ENCODE measurements at places on chromosomes 11 and 22.

DNA sequence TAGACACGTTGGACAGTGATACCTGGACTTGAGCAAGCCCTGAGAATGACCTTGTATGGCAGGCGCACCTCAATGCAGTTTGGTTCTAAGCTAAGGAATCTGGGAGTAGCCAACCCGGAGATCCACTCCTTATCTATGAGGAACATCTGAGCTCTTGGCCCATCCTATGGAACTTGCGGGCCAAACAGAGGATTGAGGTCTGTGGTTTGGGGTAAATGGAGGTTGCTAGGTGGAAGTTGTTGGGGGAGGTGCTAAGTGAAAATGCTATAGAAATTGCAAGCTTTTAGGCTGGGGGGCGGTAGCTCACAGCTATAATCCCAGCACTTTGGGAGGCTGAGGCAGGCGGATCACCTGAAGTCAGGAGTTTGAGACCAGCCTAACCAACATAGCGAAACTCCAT lies 8.9 kb downstream of the GDPD5 start:
- no peak for DNase-seq

- DNase-seq = peak; percentile 1
Measured at GRCh38 chr11:59413646-59414045, 12.6 kb downstream of the OR5A2 start.

DNA sequence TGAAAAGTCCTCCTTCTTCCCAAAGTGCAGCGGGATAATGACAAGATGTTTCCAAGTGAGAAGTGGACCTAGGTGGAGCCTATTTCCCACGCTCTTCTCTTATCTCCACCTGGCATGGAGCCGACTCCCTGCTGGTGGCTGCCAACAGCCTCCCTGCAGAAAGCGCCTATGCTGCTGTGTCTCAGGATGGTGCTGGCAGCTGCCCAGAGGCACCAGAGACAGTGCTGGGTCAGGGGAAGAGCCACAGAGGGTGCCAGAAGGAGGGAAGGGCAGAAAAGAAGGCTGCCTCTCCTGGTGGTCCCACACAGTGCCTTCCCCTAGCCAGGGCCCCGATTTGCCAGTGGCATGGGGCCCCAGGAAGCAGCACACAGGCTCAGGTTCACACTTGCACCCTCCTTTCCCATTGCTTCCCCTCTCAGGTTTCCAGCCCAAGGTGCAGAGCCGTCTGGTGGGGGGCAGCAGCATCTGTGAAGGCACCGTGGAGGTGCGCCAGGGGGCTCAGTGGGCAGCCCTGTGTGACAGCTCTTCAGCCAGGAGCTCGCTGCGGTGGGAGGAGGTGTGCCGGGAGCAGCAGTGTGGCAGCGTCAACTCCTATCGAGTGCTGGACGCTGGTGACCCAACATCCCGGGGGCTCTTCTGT lies 19.0 kb downstream of the CD5 start:
- DNase-seq = no peak

DNA sequence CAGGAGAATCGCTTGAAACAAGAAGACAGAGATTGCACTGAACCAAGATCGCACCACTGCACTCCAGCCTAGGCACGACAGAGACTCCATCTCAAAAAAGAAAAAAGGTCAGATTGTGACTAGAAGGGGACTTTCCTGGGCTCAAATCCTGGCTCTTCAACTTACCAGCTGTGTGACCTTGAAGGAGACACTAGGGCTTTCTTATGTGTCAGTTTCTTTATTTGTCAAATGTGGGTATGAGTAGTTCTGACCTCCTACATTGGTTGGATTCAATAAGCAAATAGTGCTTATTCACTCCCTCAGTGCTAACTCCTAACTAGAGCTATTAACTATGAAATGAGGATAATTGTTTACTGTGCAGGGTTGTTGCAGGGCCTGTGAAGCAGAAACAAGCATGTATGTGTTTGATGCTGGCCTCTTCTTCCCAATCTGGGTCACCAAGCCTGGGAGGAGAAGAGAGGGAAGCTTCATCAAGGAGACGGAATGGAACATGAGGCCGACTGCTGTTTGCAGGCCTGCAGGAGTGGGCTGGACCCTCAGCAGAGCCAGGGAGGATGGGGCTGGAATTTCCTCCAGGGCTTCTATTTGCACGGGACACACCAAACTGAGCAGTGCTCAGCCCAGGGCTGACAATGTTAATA lies 22.5 kb downstream of the RHOD start:
- no peak for DNase-seq

- peak; percentile 34 for DNase-seq
Measured at GRCh38 chr11:68345776-68346461, 33.5 kb downstream of the LRP5 start.

GRCh38 chr11:48001438-48002021 lies 21.2 kb downstream of the PTPRJ start:
- no peak for DNase-seq

DNA sequence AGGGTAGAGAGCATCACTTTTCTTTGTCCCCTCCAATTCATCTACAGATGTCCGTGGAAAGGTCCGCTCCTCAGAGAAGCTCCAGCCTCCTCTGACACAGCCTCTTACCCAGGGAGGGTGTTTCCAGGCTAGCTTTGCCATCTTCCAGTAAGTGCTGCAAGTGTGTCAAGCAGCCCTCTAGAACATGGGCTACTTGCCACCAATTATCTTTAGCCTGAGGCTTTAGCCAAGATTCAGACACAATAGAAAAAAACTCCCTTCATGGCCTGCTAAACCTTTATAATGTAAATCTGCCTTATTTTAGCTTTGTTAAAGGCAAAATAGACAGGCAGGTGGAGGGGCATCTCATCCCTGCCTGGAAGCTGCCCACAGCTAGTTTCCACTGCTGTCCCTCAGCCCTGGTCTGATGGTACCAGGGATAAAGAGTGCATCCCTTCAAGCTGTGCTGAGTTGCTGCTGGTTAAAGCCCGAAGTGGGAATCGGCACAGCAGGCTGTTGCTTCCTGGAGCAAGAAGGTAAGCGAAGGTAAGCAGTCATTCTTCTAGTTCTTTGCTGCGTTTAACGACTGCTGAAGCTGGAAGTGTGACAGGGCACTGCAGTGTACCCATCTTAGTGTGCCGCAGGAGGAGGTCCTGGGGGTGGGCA lies 190.1 kb upstream of the E2F8 start:
- DNase-seq = no peak

DNA sequence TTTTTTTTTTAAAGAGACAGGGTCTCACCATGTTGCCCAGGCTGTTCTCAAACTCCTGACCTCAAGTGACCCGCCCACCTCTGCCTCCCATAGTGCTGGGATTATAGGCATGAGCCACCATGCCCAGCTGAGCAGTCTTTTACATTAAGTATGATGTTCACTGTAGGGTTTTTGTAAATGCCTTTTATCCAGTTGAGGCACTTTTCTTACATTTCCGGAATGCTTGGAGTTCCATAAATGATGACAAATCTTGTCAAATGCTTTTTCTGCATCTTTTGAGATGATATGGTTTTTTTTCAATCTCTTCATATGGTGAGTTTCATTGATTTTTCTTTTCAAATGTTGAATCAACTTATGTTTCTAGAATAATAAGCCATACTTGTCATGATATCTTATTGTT lies 29.4 kb upstream of the CTTN start:
- DNase-seq = no peak

DNA sequence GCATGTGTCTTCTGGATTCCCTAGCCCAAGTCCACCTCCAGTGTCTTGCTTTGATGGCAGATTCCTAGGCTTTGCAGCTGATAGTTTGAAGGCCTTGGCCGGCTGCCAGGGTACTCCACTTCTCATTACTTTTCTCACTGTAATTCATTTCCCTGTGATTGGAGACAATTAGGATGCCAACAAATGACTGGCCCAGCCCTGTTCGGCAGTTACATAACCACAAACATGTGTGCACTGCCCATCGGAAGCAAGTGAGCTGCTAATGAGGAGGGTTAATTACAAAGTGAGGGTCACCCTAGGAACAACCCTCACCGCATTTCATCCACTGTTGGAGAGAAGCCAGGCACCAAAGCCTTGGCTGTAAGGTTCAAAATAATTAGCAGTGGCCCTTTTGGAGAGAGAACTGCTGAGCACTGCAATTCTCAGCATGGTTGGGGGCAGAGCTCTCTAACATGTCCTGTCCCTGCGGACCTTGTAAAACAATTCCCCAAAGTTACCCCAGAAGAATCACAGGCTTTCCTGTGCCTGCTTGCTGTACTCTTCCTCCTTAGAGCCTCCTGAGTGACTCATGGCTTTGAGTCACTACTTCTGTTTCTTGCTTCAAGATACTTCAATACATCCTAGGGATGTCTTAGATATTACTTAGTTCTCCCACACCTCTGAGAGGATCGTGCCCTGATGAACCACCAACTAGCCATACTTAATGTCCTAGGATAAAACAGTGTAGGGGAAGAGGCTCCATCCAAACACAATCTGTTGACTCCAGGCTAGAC lies 109.7 kb upstream of the GALNT18 start:
- DNase-seq = no peak

GRCh38 chr22:24087071-24087795 lies 76.1 kb downstream of the CABIN1 start:
- DNase-seq = no peak

DNA sequence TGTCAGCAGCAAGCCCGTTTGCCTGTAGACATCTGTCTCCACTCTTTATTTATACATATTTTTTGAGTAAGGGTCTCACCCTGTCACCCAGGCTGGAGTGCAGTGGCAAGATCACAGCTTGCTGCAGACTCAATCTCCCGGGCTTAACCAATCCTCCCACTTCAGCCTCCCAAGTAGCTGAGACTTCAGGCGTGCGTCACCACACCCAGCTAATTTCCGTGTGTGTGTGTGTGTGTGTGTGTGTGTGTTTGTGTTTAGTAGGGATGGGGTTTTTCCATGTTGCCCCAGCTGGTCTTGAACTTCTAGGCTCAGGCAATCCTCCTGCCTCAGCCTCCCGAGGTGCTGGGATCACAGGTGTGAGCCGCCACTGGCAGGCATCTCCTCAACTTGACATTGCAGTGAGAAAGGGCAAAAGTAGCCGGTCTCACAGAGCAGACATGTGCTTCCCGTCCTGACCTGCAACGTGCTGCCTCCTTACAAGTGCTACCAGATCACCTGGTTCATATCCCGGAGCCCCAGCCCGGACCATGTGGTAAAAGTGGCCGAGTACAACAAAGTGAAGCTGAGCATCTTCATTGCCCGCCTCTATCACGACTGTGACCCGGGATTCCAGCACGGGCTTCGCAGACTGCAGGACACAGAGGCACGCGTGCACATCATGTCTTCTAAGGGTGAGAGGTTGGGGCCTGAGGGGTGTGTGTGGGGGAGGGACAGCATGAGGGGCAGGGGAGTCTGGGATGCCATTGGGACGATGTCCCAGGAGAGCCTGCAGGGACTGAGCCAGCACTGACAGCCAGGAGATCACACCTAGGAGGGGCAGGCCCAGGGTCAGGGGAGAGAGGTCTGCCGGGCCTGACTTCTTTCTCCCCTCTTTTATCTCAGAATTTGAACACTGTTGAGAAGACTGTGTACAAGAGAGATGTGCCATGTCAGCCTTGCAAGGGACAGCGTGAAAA lies 5.6 kb upstream of the APOBEC3H start:
- DNase-seq = no peak

- no peak for DNase-seq
Measured at GRCh38 chr11:119307219-119307618, 9.7 kb downstream of the MCAM start.

DNA sequence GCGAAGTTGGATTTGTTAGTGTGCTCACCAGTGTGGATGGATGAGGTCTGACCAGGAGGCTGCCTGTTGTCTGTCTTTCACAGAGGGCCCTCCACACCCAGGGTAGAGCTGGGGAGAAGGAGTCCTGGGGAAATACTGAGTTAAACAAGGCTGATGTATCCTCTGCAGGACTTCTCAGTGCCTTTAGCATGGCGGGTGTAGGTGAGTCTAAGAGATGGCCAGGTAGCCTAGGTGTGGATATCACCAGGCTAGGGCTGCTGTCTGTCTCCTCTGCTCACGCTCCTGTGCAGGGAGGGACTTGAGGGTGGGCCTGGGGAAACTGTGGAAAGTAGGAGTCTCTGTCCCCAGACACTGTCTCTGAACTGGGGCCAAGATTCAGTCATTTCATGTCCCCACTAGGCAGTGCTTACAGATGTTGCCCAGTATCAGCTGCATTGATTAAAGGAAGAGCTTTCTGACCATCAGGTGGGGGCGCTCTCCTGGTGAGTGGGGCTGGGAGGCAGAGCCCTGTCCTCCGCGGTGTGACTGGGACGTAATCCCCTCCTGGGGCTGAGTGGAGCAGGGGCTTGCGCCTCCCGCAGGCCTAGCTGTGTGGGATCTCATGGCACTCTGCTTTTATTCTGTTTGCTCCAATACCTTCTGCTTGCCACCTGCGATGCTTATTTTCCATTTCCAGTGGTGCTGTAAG lies 35.5 kb upstream of the CCDC188 start:
- DNase-seq = no peak

DNA sequence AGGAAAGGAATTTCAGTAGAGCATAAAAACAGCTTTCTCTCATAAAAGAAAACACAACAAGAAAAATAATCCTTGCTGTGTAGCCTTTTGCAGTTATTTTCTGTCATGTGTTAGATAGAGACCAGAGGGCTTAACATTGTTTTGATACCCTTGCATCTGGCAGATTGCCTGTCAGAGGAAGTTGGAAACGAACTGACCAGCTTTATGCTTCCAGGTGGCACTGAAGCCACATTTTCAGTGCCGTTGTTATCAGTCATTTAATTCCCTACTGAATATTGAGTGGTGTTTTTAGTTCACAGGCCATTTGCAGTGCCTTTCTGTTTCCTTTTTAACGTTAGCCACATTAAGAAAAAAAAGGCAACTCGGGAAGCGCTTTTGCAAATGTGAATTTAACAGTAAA lies 21.5 kb upstream of the RAG2 start:
- peak; percentile 47 for DNase-seq

DNA sequence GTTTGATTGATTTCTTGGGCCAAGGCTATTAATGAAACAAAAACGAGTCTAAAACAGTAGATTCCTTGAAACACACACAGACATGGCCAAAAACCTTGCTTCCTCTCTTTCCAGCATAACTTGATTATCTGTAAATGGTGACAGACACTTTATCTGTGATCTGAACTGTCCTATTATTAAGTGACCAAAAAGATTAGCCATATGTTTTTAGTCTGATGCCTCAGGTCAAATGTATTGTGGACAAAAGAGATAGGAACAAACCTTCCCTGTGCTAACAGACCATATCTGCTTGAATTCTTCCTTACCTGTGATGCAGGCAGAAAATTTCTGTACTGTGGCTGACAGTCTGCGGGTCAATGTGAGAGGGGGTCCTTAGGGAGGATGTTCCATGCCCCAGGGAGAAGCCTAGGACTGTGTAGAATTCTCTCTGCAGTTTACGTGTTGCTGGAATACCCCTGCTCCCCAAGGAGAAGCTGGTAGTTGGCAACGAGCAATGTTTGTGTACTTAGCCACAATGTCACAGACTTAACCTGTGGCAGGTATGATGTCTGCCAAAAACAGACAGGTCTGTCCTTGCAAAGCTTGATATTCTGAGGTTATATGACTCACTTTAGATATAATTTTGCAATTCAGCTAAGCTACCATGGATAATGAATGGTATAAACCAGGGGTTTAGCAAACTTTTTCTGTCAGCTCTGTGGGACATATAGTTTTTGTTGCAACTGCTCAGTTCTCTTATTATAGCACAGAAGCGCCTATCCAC lies 31.2 kb downstream of the C11orf71 start:
- no peak for DNase-seq

- DNase-seq = no peak
Measured at GRCh38 chr11:118015385-118015841, 29.2 kb downstream of the IL10RA start.

Measured in muscle of leg (tissue), 16 donors.